Activated gamma-delta T cell (primary cell): ENCODE measurements at places on chromosomes 16 and 17.

DNA sequence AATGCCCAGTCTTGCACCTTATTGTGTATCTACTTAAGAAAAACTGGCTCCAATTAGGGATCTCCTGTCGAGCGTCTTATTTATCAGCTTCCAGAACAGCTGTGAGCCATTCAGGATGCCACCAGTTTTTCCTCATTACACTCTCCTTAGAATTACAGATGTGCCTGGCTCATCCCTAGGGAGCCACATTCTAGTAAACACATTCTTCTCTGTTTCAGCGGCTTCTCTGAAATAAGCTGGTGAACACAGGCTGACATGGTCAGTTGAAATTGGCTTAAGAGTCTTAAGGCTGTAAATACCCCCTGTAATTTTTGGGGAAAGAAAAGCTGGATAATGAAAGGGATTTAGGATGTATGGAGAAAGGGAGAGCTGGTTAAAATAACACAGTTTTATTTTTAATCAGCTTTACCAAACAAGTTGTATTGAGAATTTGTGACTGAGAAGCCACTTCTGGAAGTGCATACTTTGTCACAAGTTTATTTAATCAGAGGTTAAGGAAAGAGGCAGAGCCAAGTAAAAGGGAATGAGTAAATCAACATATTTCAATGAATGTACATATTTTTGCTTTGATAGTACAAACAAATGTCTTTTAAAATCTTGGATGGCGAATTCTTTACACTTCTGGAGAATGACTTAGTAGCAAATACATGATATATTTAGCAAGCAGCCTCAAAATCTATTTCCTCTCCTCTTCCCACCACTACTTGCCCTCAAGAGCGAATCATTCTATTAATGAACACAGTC lies 562.0 kb upstream of the GOT2 start:
- no peak for DNase-seq

GRCh38 chr17:41547921-41548843 lies 20.1 kb upstream of the KRT19 start:
- DNase-seq = no peak

DNA sequence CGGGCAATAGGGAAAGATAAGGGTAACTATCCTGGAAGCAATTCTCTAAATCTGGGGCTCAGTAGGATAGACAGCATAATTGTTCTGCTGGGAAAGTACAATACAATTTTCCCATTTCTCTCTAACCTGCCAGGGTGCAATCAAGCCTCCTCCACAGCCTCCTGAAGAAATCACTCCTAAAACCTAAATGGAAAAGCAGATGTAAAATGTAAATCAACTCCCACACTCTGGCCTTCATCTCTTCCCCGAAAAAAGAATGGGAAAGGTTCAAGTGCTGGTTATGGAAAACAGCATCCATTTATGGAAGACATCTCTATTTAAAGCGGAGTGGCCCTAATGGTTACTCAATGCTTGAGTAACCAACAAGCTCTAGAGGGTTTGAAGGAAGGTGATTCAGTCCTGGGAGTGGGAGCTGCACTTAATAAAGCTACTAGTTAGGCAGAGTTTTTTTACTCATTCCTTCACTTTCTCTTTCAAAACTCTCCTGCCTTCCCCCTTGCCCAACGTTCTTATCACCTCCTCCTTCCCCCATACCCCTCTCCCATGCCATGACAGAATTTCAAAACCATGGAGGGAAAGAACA lies 5.1 kb downstream of the MMD start:
- no peak for DNase-seq

- no peak for DNase-seq
These were observed 651.4 kb upstream of the GOT2 start for GRCh38 chr16:59385491-59385890.

GRCh38 chr17:50690887-50691549 lies 16.7 kb downstream of the ANKRD40 start:
- DNase-seq = no peak

GRCh38 chr16:25210758-25211157 lies 6.0 kb upstream of the AQP8 start:
- DNase-seq = no peak

DNA sequence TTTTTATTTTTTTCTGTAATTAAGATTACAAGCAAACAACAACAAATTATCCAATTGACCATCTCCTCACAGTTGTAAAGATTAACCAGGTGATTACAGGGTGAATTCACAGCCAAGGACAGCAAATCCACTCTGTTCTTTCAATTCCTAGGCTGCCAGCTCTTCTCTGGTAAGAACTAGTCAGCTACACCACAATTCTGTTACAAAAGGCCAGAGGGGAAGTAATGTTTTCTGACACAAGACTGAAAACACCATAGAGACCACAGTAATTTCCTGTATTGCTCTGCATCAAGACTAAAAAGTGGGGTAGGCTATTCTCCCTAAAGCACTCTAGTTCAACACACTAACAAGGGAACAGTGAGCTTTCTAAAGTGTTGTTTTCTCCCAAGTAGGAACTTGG lies 10.6 kb downstream of the CA10 start:
- no peak for DNase-seq

DNA sequence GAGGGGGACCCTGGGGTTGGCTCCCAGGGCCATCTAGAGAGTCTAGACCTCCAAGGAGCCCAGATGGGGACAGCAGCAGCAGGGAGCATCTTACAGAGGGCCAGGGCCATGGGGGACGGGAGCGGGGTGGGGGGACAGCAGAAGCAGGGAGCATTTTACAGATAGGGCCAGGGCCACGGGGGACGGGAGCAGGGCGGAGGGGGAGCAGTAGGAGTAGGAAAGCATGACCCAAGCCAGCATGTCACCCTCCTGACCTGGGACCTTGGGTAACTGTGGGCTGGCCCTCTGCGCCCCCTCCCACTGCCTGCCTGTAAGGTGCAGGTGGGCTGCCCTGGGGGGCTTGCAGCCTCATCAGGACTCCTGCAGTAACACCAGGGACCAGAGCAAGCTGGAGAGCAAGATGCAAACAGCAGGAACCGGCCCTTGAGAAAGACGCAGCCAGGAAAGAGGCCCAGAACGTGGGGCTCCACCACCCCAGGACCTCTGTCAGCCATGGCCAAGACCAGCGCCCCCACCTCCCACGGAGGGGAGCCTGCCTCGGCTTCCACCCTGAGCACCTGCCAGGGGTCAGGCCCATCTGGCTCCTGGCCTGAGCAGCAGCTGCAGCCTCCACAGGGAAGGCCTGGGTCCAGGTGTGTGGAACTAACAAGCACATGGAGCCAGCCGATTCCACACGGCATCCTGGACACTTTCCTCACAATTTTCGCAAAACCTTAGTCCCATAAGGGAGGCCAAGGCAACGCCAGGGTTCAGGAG lies 2.4 kb downstream of the ZNF598 start:
- DNase-seq = no peak

GRCh38 chr16:58038219-58038641 lies 12.7 kb downstream of the MMP15 start:
- DNase-seq = no peak

DNA sequence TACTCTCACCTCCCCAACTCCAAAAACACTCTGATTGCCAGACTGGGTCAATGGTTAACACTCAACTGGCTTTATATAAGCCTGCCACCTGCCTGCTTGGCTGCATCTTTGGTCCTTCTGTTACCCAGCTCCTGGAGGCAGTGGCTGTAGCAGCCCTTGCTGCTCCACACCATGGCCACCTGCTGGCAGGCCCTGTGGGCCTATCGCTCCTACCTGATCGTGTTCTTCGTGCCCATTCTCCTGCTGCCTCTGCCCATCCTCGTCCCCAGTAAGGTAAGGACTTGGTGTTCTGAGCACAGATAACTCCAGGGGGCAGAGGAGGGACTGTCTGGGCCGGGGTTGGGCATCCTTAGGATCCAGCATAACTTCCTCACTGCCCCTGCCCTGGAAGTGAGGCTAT lies at the start of gene SLC13A2:
TSS of gene SLC13A2 (plus strand) at position 103 of the 400 bp plus-strand sequence. CDS start at position 172, 69 bp downstream.
- no peak for DNase-seq

DNA sequence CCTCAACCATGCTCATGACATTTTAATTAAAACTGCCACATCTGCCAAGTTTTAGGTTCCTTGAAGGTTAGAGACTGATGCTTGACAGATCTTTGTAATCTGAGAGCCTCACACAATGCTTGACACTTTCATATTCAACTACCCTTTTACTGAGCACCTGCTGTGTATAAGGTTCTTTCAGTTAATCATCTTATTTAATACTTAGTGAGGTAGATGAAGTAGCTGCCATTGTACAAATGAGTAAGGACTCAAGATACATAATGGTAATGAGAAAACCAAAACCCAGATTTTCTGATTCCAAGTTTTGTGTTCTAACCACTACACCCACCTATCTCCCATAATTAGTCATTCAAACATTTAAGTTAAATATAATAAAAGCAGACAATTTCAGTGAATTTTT lies 35.4 kb upstream of the ARL6IP1 start:
- no peak for DNase-seq

GRCh38 chr17:59631276-59631675 lies 11.6 kb downstream of the CLTC start:
- DNase-seq = no peak

DNA sequence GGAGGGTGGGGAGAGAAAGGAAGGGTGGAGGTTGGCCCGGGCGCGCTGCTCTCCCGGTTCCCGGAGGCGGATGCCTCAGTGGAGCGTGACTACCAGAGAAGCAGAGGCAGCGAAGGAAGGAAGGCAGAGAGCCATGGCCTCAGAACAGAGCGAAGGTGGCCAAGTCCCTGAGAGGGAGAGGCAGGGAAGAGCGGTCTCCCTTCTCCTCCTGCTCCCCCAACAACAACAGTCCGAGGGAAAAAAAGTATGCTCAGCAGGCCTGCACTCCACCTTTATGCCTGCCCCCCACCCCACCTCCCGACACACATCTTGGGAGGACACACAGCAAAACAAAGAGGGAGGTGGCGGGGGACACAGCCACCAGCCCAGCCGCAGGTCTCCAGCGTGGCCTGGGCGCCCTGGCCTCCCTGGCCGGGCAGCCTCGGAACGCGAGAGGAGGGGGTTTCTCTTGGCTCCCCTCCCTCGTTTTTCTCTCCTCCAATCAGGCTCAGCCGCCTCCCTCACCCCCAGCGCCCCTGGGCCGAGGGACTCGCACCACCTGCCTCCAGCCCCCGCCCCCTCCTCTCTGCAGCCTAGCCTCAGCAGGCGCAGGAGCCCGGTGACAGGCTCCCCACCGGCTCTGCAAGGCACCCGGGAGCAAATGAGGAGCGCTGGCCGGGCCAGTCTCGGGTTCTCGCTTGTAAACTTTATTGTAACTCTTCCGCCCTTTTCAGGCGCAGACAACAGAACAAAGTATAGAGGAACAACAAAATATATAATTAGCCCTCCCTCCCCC lies 1.1 kb upstream of the HOXB7 start:
- no peak for DNase-seq

GRCh38 chr16:25941800-25942499 lies 250.2 kb downstream of the HS3ST4 start:
- no peak for DNase-seq

- DNase-seq = no peak
These were observed 30.4 kb downstream of the ABCA10 start for GRCh38 chr17:69198238-69198637.
